Lung (tissue), 17 donors: ENCODE measurements at places on chromosomes 1 and 21.
A peak's percentile ranks its signal among the peaks of the same experiment; 100 is the strongest.

DNA sequence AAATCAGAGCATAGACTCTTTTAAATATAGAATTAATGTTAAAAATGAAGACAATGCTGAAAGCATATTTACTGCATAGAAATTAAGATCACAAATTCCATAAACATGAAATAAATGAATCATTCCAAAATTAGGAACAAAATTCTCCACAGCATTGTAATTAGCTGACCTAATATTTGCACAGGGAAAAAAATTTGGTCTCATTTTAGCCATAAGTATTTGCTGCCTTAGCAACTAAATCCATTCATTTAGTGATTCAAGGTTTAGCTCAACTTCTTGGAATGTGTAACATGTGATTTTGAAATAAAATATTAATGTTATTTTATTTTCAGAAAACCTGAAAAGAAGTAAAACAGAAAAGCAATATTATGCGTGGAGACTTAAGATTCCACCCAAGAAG is 25.5 kb downstream of the ADAMTS5 start:
- DNase-seq = no peak

DNA sequence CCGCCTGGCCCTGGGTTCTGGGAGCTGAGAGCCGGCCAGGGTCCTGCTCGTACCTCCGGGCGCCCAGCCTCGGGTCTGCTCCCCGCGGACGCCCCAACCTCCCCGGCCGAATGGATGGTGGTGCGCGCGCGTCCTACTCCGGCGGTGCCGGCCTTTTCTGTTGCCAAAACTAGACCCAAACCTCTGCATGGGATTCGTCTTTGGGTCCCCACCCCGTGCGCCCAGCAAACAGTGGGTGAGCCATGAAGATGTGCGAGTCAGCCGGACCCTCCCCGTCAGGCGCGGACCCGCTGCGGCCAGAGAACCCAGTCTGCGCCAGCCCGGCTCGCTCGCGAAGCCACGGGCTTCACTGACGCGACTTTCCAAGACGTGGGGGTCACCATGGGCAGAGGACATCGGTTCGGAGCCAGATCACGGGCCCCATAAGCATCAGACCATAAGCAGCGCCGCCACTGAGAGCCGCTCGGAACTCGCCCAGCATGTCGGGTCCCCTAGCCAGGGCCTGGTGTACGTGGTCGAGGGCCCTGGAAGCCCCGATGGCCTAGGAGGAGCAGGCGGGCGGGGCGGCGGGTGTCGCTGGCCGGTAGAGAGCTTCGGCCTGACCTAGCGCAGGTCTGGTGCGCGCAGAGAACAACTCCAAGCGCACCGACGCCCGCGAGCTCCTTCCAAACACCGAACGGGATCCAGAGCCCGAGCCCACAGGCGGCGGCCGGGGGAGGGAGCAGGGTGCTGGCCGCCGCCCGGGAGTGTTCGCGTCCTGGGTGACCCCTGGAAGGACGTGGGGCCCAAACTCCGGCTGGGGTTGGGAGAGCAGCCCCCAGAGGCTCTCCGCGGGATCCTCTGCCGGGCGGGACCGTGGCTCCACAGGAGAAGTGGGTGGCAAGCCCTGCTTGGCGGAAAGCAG is 1.0 kb upstream of the TP73 start:
- no peak for DNase-seq

DNA sequence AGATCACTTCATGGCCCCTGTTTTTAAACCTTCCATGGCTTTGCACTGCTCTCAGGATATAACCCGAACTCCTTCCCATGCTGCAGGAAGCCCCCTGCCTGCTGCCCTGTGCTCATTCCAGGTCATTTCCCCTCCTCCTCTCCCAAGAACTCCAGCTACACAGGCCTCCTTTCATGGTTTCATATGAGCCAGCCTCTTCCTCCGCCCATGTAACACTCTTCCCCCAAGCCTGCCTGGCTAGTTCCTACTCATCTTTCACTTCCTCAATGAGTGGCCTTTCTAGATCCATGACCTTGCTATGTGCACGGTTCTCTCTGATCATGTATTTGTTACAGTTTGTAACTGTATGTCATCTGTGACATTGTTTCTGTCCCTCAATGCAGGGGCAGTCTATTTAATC is 3.1 kb upstream of the NCF2 start:
- DNase-seq = no peak

GRCh38 chr1:73040811-73041210 is 758.5 kb upstream of the NEGR1 start:
- no peak for DNase-seq

DNA sequence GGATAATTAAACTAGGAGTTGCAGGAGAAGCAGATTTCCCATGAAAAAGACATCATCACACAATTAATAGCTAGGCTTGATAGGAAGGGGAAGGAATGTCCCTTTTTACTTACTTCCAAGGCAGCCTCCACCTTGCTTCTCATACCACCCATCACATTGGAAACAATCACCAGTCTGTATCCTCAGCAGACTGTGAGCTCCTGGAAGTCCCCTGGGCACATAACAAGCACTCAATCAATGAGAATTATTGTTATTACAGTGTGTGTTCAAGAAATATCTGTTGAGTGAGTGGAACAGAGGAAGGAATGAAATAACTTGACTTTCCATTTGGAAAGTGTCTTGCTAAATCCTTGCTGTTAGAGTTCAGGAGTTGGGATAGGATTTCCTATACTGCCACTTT is 36.2 kb downstream of the HIVEP3 start:
- DNase-seq = no peak

- no peak for DNase-seq
Measured at GRCh38 chr1:9549955-9550546, 10.8 kb downstream of the SLC25A33 start.

DNA sequence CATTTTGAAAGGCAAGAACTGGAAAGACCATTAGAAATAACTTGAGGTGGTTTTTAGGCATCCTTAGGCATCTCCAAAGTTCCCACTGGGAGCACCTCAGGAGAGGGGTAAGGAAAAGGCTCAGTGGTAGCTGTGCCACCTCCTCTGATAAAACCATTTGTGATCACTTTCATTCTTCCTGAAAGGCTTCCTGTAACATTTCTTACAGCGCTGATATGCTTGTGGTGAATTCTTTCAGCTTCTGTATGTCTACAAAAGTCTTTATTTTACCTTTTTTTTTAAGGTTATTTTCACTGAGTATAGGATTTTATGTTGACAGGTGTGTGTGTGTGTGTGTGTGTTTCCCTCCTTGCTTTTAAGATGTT is 54.8 kb downstream of the VANGL2 start:
- no peak for DNase-seq

DNA sequence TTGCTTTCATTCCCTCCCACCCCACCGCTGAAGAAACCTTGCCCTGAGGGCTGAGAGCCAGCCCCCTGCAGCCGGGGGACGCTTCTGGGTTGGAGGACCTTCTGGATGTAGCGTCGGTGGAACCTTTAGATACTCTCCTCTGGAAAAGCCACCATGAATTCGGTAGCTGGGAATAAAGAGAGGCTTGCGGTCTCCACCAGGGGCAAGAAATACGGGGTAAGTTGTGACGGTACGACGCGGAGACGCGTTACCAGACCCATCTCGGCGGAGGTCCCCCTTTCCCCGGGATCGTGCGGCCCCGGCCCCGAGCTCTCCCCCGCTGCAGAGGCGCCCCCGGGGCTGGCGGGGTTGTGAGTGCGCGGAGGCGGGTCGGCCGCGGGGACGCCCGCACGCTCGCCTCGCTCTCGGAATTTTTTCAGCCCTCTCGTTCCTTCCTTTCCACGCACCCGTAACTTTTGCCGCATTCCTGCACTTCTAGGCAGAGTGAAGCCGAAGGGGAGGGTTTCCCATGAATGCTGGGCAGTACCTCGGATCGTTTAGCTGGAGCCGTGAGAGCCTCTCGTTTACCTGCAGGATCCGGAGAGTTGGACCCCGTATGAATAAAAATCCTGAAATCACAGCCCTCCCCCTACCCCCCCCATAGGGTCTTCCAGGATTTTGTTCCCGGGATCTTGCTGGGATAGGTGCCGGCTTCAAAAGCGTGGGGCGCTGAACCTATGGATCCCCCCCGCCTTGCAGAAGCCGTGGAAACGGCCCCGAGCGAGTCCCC is 671 bp downstream of the KIF26B start:
- DNase-seq = peak; percentile 57

DNA sequence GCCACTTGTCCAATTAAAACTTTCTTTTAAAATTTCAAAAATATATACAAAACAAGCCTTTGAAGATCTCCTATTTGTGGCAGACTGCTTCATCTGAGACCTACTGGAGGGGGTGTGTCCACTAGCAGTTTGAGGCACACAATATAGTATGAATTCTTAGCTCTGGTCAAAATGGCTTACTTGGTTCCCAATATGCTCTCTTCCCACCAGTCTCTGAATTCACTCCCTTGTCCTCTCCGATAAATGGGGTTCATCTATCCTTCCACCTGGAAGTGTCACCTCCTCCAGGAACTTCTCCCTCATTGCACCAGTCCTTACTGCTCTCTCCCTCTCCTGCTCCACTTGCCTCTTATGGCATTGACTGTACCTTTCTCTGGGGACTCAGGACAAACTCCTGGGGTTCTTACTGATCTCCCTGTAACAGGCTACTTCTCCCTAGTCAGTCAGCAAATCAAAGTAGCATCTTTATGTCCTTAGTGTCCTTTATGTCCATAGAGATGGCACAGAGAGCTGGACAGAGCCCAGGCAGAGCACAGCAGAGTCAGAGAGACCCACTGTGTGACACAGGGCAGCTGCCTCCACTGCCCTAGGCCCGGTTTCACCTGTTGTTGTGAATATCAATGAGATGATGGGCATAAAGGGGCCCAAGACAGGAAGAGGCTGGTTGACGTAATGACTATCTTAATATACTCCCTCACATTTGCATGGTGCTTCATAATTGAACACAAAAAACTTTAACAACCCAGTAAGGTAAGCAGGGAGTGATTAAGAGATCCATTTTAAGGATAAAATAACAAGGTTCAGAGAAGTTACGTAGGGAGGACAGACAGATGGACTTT is 3.6 kb downstream of the ASAP3 start:
- DNase-seq = no peak

GRCh38 chr21:26447932-26448475 is 125.1 kb downstream of the CYYR1 start:
- DNase-seq = no peak

DNA sequence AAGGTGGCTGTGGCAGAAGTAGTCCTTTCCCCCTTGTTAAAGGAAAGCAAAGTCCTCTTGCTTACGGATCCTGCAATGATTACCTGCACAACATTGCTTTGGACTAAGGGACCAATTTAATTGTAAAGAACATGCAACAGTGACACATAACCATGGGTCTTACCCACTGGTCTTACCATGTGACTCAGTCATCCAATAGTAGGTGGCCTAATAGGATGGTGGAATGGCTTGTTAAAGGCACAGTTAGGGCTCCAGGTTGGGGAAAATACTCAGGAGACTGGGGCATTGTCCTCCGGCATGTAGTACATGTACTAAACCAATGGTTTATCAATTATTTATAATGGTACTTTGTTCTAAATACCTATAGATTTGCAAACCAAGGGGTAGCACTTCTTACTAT is 2.1 kb upstream of the YIPF1 start:
- no peak for DNase-seq

DNA sequence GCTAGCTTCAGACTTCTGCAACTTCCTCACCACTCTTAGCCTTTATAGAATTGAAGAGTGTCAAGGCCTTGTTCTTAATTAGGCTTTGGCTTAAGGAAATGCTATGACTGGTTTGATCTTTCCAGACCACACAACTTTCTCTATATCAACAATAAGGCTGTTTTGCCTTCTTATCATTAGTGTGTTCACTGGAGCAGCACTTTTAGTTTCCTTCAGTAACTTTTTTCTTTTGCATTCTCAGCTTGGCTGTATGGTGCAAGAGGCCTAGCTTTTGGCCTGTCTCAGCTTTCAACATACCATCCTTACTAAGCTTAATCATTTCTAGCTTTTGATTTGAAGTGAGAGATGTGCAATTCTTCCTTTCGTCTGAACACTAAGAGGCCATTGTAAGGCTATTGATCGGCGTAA is 8.6 kb downstream of the PRKACB start:
- no peak for DNase-seq

DNA sequence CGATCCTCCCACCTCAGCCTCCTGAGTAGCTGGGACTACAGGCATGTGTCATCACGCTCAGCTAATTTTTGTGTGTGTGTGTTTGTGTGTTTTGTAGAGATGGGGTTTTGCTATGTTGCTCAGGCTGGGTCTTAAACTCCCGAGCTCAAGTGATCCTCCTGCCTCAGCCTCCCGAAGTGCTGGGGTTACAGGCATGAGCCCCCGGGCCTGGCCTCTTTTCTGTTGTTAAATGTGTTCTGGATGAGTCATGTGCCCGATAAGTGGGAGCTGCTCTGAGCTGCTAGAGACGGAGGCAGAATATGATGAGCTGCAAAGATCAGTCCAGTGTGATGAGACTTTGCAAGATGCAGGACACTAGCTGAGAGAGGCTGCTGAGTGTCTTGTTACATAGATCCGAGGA is 75.5 kb downstream of the VPS13D start:
- no peak for DNase-seq

DNA sequence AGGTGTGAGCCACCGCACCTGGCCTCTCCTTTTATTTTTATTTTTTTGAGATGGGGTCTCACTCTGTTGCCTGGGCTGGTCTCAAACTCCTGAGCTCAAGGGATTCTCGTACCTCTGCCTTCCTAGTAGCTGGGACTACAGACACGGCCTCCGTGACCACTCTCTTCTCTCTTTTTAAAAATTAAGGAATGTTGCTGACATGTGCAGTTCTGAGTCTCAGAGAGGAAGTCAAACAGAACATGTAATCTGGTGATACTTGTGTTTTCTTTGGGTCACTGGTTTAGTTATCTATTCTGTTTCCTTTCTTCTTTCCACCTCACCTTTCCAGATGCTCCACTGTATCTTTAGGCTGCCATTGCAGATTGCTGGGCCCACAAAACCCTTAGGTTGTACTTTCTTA is 2.7 kb downstream of the WDTC1 start:
- DNase-seq = no peak

DNA sequence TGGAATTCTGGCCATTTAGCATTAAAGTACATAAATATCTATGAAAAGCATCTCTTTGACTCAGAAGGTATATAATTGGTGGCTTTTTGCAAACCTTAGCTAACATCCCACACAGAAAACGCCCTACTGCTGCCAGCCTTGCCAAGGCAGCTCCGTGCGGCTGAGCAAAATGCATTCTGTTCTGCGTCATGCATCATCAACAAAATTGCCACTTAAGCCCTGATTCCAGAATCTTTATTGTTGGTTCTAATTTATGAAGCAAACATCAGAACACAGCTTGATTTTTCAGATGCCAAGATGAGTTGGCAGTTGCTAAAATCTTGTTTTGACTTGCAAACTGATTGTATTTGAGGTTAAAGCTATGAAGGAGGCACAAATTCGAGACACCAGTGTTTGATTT is 314.9 kb upstream of the DEPDC1 start:
- DNase-seq = no peak
